ENCODE measurements at places on chromosomes 4 and X.

GRCh38 chrX:15601932-15602331 lies 1.2 kb upstream of the ACE2 start:
- DNase-seq = no peak

GRCh38 chr4:128338634-128339355 lies 51.2 kb upstream of the PGRMC2 start:
- no peak for DNase-seq

- no peak for DNase-seq
Measured at GRCh38 chrX:150828785-150829184, 69.7 kb downstream of the CD99L2 start.

DNA sequence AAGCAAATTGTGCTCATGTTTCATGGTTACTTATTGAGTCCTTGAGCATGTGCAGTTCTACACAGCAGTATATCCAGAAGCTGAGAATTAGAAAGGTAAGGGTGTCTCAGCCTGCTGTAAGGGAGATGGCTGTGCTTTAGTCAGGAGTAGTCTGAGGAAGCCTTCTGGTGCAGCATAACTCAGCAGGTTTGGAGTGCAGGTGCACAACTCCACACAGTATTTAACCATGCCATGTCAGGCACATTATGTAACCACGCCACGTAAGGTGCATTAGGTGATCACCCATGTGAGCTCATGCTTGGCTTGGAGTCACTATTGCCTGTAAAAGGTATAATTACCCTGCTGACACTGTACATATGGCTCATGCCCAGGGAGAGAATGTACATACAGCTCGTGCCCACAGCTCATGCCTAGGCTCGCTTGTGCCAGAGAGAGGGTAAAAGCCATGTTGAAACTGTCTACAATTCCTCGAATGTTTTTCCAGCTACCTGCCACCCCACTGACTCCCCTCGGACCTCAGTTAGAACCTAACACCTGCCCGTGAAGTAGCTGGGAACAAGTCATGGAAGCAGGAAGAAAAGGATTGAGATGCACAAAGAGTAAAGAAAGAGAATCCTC lies 37.8 kb downstream of the UCHL1 start:
- peak; percentile 29 for DNase-seq

- DNase-seq = no peak
Measured at GRCh38 chr4:143025081-143025704, 159.5 kb upstream of the USP38 start.

GRCh38 chr4:176207839-176208238 lies 12.5 kb upstream of the SPATA4 start:
- no peak for DNase-seq

DNA sequence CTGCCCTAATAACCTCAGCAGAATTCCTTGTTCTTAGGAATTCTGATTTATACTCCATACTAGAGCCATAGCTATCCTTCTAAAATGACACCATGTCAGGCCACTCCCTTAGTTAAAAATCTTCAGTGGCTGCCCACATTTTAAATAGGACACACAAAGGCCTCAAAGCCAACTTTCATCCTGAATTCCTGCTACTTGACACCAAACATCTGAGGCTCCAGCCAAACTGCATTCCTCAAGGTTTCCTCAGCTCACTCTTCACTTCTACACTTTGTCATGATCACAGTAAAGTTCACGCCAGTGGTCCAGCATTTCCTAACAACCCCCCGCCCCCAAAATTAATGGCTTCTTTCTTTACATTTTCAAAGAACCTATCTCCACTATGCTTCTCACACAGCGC lies 124.3 kb downstream of the ADGRA3 start:
- DNase-seq = no peak

- DNase-seq = no peak
Measured at GRCh38 chr4:15598644-15599043, 56.5 kb downstream of the FBXL5 start.

DNA sequence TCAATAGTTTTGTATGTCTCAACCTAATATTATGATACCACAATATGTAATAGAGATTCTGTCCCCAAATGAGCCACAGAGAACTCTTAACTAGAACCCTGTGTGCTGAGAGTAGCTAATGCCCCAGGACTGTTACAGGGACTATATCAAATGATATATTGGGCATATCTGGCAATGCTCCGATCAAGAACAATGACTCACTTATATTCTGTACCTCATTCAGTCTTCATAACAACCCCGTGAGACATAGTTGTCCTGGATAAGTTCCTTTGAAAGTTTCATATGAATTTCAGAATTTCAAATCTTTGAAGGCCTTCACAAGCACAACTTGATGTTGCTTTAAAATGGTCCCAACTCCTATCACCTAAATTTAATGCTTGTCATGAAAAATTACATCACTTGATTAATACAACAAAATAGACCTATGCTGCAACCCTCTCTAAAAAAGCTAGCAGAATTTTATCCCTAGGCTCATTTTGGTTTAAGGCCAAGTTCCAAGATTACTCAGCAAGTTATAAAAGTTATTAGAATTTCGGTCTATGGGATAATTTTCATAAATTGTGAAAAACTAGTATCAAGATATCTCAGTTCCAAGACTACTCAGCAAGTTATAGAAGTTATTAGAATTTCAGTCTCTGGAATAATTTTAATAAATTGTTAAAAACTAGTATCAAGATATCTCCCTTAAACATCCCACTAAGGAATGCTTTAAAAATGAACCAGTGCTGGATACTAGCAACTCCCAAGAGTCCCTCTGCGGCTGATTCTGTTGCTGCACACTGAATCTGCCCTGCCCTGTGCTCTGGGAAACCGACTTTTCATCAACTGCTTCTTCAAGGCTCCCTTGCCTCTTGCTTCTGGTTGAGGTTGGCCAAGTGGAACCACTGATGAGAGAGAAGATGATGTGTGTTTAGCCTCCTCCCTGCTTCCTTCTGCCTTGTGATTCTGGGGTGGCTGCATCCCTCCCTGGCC lies 6.0 kb upstream of the ANXA3 start:
- no peak for DNase-seq

GRCh38 chr4:6352031-6352692 lies 82.5 kb downstream of the WFS1 start:
- DNase-seq = no peak

- DNase-seq = no peak
Measured at GRCh38 chr4:22462688-22463087, 53.2 kb downstream of the ADGRA3 start.

DNA sequence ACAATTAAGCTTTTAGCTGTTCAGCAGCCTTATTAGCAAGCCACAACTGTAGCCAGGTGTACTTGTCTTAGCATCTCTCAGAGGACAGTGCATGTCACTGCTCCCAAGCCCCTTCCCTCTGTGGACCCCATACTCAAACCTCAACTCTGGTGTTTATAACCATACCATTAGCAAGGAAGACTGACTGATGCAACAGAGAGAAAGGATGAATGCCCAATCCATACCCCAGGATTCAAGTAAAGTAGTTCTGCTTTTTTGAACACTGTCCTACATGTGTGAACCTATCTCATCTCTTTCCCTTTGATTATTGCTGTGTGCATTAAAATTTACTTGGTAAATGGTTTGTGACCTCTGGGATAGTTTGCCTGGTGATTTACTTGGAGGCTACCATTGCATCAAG lies 22.8 kb upstream of the CYBB start:
- no peak for DNase-seq

GRCh38 chr4:95293014-95293413 lies 255.8 kb downstream of the UNC5C start:
- peak; percentile 25 for DNase-seq

GRCh38 chrX:129534816-129535578 lies 5.1 kb upstream of the OCRL start:
- DNase-seq = no peak

DNA sequence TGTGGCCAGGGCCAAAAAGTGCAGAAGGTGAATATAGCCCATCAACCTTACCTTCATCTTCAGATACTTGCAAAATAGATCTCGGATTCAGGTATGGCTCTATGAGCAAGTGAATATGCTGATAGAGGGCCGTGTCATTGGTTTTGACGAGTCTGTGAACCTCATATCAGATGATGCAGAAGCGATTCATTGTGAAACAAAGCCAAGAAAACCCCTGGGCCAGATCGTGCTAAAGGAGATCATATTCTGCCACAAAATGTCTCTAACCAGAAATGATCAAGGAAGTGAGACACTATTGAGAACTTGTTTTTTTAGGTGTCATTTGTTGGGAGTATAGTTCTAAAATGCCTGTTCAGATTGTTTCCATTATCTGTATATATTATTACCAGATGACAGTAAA lies 48.3 kb downstream of the PDK3 start:
- no peak for DNase-seq

- no peak for DNase-seq
Measured at GRCh38 chr4:169070071-169070894, 60.2 kb upstream of the CBR4 start.

DNA sequence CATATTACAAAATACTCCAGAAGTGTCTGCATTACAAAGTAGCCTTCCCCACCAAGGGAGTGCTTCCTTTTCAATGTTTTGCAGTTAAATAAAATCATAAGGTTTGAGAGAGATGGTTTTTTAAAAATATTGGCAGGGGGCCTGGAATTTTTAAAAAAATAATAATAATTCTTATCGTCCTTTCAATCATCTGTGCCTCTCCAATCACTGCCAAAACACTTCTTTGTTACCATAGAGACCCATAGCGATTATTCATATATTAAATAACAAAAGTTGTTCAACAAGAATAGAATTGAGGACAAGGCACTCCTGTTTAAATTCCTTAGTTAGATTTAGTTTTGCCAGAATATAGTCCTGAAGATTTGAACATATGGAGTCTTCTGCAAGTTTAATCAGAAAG lies 203.1 kb downstream of the FAT4 start:
- DNase-seq = no peak

GRCh38 chr4:3366893-3367775 lies 74.3 kb downstream of the RGS12 start:
- DNase-seq = no peak

DNA sequence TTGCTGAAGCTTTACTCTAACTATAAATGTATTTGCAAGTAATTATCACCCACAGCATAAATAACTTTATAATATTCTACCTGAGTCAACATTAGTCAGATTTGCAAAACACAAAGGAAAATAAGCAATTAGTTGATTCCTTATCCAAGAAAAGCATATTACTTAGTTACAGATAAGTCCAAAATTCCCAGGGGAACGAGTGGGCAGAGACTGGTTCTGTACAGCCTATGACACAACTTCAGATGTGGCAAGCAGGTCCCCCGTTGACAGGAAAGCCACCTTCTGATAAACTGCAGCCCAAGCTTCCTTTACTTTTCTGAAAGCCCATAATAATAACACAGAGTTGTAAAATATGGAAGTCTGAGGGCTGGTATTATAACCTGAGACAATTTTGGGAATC lies 62.4 kb upstream of the NDP start:
- DNase-seq = no peak

GRCh38 chr4:11189756-11190155 lies 238.9 kb downstream of the HS3ST1 start:
- no peak for DNase-seq

DNA sequence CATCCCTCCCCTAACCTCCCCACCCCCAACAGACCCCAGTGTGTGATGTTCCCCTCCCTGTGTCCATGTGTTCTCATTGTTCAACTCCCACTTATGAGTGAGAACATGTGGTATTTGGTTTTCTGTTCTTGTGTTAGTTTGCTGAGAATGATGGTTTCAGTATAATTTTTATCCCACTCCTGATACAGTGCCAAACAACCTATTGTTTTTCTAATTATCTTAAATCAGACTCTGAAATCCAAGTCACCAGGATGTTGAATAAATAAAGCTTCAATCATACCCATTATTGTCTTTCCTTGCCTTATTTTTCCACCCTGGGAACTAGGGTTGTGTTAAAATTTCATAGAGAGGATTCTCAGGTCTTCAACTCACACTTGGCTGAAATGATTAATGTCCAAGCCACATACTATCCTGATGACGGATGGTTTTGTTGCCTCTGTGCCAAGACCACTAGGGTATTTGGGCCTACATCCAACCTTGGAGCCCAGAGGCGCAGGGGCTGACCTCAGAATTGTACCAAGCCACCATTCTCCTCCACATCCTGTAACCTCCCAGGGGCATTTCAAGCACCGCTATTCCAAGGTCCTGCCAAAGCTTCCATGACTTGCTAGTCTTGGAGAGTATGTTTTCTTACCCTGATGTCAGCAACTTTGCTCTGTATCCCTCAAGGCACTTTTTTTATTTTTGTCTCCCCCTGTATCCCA lies 332.4 kb downstream of the ARHGAP24 start:
- DNase-seq = no peak

GRCh38 chrX:39504850-39505259 lies 592.9 kb downstream of the BCOR start:
- DNase-seq = no peak

- no peak for DNase-seq
Measured at GRCh38 chr4:45640281-45640680, 483.6 kb downstream of the GABRG1 start.

DNA sequence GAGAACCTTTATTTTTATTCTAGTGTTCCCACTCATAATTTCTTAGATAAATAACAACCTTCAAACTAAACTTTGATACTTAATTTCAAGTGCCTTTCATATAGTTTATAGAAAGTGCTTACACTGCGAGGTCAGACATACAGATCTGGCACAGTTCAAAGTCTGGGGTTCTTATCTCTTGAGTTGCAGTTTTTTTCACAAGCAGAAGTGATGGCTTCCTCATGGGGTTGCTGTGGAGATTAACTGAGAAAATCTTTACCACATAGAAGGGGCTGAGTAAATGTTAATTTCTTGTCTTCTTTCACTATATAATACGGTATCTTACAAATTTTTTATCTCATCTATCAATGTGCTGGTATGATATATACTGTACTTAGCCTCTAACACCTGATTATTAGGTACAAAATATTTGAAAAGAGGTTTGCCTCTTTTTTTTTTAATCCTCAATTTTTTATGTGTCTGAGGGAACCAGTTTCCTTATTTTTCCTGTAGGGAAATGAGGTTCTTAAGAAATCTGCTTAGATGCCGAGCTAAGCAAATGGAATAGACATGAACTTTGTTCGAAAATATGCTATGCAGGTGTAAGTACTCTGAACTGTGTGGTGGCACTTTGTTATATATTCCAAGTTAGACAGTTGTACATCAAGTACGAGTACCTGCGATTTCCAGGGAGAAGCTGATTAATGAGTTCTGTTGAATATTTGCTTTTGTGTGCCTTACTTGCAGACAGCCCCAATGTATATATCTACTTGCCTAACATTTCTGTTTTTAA lies 3.3 kb downstream of the ING2 start:
- no peak for DNase-seq

DNA sequence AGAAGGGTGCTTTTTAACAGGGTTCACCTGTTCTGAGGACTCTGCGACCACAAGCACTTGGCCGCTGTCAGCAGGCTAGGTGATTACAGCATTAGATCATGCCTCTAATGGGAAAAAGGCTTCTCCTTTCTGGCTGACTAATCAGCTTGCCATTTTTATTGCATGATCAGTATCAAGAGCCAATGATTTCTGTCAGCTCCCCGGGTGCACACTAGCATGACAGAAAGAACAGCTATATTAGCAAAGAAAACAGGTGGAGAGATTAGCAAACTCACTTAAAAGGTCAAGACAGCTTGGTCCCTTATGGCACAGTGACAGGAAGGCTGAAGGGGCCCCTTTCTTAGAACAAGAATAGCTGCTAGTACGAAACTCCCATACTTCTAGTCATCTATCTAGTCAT lies 170.0 kb downstream of the SMIM20 start:
- no peak for DNase-seq
